ENCODE measurements at places on chromosomes 4 and X.

GRCh38 chr4:7297881-7298280, 105.5 kb downstream of the SORCS2 start:
- DNase-seq = no peak

DNA sequence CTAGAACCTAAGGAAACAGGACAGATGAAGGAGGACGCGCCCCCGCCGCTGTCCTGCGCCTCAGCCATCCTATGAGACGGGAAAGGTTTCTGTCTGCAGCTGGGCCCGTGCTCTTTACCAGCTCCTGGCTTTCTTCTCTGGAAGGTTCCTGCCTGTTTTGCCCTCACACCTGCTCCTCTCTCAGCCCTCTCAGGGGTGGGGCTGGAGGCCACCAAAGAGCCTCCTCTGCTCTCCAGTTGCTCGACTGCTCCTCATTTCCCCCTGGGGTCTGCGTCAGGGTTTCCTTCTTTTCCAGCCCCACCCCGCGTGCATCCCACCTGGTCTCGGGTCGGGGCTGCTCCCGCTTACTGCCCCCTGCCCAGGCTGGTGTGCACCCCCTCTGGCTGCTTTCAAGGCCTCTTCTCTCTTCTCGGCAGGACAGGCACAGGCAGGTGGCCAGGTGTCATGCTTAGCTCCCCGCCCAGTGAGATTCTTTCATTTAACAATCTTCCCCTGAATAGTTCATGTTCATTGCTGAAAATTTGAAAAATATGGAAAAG, 4.6 kb downstream of the HTT-AS start:
- DNase-seq = no peak

- DNase-seq = no peak
Measured at GRCh38 chr4:73864365-73864764, 4.8 kb upstream of the CXCL1 start.

- peak; percentile 31 for DNase-seq
Measured at GRCh38 chrX:75522565-75523431, at the start of gene ZDHHC15. ZDHHC15 (minus strand) TSS chrX:75523037; CDS start chrX:75523024, 13 bp downstream.

GRCh38 chr4:73902038-73902637, 32.9 kb downstream of the CXCL1 start:
- no peak for DNase-seq

DNA sequence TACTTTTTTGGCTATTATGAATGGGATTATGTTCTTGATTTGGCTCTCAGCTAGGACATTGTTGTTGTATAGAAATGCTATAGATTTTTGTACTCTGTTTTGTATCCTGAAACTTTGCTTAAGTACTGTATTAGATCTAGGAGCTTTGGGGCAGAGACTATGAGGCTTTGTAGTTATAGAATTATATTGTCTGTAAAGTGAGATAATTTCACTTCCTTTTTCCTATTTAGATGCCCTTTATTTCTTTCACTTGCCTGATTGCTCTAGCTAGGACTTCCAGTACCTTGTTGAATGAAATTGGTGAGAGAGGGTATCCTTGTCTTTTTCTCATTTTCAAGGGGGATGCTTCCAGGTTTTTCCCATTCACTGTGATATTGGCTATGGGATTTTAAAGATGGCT, 28.1 kb downstream of the ADAM29 start:
- no peak for DNase-seq

- no peak for DNase-seq
Measured at GRCh38 chr4:176358083-176358469, 38.3 kb downstream of the SPCS3 start.

DNA sequence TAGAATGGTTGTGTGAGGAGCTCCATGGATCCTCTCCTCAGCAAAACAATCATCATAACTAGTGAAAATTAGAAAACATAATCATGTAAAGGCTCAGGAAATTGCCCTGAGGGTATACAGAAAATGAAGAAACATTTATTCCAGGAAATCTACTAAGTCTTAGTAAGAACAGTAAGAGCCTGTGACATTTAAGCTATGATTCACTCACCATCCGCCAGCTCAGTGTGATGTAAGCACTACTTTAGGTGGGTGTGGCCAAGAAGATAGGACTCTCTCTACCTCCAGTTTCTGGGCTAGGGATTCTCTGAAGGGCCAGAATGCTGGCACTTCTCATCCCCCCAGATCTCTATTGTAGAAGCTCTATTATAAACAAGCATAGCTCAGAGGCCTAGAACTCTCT, 147.5 kb downstream of the DLG3 start:
- no peak for DNase-seq

GRCh38 chrX:110003167-110004156, 548 bp downstream of the TMEM164 start:
- no peak for DNase-seq

DNA sequence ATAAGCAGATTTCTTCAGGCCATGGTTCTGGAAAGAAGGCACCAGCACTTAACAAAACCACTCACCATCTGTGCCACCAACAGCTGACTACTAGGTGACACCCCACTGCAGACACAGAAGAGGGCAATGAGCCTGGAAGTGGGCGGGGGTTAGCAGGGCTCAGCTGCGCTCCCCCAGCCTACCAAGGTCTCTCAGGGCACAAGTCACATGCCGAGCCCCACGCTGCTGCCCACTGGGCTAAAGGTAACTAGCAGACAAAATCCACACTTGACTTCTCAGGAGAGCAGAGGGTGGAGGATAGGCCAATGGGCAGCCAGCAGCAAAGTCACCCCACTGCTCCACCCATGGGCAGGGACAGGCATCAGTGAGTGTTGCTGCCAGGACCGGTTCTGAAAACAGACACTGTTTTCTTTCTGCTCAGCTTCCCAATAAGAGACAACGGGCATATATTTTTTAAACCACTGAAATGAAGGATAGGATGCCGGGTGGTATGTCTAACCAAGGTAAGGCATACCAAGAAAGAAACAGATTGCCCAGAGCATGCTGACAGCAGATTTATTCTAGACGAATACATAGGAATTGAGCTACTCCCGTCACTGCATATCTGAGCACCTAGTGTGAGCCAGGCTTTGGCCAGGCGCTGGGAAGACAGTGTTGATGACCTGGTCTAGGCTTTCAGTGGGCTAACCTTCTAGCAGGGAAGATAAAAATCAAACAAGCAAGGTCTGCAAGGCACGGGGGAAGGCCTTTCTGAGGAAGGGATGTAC, 20.1 kb downstream of the ACSL1 start:
- DNase-seq = no peak

- no peak for DNase-seq
Measured at GRCh38 chr4:76690011-76690905, 207.7 kb downstream of the SOWAHB start.

DNA sequence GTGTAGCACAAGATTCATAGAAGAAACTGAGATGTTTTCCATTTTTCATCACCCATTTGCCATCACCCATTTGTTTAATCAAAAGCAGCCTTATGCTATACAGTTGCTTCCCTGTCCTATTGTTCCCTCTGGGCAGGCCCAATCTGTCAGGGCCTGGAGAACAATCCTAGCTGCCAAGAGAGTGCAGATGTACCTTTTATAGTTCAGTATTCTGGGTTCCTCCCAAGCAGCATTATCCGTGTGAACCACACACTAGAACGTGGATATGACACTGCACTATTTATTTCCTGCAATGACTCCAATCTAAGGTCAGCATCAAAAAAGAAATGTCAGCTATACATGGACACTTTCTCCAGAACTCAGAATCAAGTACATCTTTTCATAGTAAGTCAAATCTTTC, 269.0 kb downstream of the ADGRA3 start:
- no peak for DNase-seq

DNA sequence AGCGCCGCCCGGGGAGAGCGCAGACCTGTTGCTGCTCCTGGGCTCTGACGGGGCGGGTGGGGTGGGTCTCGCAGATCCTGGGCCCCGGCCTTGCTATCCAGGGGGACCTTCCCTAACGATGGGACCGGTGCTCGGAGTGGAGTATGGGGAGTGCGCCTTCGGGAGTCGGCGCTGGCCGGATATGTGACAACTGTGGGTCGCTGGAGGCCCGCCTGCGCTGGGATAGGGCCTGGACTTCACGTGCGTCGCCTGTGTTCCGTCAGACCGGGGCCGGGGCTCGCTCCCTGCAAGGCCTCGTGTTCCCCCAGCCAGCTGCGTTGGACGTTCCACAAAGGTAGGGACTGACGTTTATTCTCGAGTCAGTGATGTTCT, 1.3 kb downstream of the TBL1X start:
- no peak for DNase-seq

- no peak for DNase-seq
Measured at GRCh38 chr4:113384600-113384999, 335.1 kb downstream of the ANK2 start.

DNA sequence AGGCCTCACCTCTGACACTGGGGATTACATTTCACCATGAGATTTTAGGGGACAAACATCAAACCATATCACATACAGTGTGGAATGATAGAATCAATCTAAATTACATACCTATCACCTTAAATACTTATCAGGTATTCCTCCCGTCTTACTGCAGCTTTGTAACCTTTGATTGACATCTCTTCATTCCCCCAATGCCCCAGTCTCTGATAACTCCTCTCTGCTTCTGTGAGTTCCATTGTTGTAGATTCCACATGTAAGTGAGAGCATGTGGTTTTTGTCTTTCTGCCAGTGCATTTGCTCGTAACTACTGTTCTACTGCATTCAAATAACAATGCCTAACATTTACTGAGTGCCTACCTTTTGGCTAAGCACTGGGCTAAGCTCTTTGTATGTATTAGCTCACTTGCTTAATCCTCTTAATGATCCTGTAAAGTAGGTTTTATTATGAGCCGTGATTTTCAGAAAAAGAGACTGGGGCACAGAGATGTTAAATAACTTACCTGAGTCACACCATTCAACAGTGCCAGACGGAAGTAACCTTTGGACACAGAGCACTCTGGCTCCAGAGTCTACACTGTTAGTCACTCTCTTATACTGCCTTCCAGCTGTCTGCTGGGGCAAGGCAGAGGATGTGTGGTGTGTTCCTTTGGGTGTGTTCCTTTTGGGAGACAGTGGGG, 63.7 kb upstream of the ESX1 start:
- no peak for DNase-seq

GRCh38 chrX:105845631-105846030, 23.3 kb downstream of the NRK start:
- no peak for DNase-seq

DNA sequence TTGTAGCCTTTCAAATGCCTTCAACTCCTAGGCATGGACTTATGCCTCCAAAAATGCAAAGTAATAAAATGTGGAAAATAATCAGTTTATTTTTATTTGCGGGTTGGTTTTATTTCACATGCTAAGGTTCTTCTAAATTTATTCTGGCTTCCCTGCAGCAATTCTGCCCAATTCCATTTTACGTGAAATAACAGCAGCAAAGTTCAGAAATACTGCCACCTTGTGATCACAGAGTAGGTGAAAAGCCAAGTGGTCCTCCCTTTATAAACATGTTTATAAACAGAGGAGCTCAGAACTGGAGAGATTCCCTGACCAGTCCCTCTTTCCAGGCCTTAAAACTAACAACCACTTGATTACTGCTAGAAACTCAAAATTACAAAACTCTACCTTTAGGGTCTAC, 14.7 kb upstream of the DCHS2 start:
- DNase-seq = no peak

DNA sequence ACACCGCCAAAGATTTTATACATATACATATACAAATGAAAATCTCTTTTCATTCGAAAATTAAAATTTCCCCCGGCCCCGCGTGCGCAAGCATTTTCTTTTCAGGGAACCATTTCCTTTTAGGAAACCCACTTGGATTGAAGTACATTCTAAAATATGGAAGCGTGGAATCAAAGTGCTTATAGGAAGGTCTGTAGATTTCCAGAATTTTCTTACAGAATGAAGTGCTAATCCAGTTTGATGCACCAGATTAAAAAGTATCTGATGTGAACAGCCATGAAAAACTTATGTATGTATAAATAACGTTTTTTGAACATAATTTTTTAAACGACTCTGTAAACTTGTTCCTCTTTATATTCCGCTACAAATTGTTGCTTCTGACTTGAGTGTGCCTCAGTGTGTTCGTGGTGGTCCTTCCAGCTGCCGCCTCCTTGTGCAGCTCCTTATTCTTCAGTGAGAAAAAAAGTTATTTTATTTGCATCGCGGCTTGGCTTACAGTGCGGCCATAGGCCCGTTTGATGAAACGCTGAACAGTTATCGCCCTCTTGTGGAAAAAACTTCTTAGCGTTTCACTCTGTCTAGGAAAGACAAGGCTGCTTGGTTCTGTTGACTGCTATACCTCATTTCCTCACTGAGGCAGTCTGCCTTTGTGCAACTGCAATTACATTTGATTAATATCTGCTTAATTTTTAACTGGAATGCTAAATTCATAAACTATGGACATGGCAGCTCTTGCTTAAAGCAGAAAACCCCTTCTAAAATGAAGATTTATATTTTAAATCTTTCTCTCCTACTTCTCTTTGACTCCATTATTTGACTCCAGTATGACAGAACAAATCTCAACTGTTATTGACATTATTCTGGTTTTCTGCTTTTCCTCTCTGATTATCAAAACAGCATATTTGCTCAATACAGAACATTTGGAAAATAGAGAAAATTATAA, 4.7 kb upstream of the NKX6-1 start:
- no peak for DNase-seq

- no peak for DNase-seq
Measured at GRCh38 chr4:65943076-65943475, 272.8 kb upstream of the EPHA5 start.

GRCh38 chrX:7542587-7543380, 300.2 kb upstream of the VCX start:
- no peak for DNase-seq

DNA sequence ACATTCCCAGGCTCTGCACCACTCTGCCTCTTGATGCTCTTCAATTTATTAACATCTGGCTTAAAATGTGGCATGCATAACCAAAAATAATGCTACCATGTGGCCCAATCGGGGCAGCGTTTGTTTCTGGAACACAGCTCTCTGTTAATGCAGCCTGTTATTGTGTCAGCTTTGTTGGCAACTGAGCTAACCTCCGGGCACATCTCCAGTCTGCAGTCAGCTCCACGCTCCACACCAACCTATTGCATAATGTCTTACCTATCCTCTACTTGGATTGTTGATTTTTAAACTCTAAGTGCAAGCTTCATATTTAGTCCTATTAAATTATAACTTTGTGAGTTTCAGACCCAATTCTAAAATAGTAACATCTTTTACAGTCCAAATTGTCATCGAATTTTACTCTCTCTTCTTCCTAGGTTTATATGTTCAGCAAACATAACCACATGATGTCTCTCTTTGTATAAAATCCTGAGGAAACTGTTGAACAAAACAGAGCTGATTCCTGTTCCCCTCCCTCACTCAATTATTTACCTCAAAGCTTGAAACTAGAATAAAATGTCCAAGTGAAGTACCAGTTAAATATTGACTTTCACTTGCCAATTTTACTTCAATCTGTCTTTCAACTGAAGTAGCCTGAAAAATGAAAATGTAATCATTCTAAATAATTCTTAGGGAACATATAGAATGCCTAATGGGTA, 92.2 kb upstream of the RAPGEF2 start:
- no peak for DNase-seq
